Daoy (cell line): ENCODE measurements at places on chromosomes 7 and 10.

DNA sequence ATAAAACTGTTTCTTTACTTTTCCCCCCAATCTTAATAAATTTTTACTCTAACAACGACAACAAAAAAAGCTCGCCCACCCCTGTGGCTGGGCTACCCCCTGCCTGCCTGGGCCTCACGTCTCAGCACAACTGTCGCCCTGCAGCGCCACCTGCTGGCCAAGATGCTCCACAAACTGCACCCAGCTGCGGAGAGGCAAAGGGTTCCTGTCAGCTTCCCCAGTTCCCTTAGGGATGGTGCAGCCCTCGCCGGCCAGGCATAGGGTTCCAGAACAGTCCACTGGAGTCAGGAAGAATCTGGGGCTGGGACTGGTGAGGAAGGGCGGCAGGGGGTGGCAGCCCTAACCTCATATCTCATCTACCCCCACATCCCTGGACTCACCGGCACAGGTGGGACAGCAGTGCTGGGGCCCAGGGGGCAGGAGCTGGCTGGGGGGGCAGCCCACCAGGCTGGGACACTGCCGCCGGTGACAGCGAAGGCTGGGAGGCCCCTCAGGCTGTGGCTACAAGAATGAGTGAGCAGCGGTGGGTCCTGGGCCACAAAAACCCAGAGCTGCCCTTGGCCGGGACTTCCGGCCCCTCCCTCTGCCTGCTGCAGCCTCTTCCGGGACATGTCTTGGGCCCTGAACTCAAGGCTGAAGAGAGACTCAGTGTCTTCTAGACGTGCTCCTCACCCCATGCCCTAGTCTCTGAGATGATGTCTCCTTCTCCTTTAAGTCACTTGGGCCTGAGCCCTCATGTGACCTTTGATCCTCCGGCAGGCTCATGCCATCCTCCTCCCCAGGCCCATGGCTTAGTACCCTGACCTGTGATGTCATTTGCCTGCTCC, 21.2 kb downstream of the ATP6V1F start:
- peak; percentile 91 for DNase-seq

- peak; percentile 74 for DNase-seq
These were observed 74.6 kb upstream of the GRID1 start for GRCh38 chr10:86440874-86441843.

- no peak for DNase-seq
These were observed 20.7 kb downstream of the SLC16A9 start for GRCh38 chr10:59688921-59689351.

GRCh38 chr10:96369890-96370583, 11.2 kb upstream of the OPALIN start:
- peak; percentile 83 for DNase-seq

- DNase-seq, result no peak
These were observed 30.8 kb downstream of the SCD start for GRCh38 chr10:100377830-100378229.

- peak; percentile 26 for DNase-seq
These were observed 123.7 kb downstream of the AVL9 start for GRCh38 chr7:32618987-32619386.

- DNase-seq, result no peak
These were observed 35.7 kb downstream of the CCDC7 start for GRCh38 chr10:32481606-32482005.

DNA sequence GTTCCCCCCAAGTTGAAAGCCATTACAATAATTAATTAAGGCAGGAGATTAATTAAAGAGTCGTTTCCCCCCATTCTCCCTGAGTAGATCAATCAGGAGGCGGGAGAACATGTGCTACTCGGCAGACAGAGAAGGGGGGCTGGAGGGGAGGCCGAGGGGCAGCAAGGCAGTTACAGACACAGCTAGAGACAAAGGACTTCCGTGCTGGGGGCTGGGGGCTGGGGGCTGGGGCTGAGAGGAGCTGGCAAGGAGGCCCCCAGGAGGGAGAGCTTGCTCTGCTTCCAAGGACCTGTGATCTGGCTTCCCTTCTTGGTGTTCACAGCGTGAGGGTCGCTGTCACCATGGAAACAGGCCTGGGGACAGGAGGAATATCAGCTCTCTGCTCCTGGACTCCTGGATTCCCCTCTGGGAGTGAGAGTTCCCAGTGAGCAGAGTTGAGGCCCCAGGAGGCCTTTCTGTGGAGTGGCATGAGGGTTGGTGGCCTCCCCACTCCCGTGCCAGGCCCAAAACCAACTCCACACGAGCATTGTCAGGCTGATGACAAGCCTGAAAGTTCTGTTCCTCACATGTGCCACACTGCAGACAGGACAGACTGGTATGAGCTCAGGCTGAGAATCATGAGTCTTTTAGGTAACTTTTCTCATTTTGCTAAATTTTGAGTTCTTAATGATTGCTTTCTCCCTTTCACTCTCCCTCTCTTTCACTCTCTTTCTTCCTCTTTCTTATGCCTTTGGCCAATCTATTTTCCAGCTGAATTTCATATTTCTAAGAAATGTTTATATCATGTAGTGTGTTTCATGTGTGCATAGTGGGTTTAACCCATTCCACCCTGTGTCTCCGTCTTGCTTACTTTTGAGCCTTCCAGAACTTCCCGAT, 16.4 kb downstream of the FAM241B start:
- no peak for DNase-seq

DNA sequence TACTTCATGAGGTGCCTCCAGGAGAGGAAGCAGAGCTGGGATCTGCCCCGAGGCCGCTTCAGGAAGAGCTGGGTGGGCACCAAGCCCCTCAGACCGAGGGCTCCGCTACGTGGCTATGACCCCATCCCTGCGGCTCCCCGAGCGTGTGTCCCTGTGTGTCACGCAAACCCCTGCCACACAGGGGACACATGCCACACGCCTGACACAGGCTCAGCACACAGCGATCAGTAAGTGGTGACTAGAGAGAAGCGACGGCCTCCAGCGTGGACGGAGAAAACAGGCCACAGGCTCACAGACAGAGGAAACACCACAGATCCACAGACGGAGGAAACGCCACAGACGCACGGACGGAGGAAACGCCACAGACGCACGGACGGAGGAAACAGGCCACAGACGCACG, 18.5 kb downstream of the DIP2C start:
- no peak for DNase-seq

DNA sequence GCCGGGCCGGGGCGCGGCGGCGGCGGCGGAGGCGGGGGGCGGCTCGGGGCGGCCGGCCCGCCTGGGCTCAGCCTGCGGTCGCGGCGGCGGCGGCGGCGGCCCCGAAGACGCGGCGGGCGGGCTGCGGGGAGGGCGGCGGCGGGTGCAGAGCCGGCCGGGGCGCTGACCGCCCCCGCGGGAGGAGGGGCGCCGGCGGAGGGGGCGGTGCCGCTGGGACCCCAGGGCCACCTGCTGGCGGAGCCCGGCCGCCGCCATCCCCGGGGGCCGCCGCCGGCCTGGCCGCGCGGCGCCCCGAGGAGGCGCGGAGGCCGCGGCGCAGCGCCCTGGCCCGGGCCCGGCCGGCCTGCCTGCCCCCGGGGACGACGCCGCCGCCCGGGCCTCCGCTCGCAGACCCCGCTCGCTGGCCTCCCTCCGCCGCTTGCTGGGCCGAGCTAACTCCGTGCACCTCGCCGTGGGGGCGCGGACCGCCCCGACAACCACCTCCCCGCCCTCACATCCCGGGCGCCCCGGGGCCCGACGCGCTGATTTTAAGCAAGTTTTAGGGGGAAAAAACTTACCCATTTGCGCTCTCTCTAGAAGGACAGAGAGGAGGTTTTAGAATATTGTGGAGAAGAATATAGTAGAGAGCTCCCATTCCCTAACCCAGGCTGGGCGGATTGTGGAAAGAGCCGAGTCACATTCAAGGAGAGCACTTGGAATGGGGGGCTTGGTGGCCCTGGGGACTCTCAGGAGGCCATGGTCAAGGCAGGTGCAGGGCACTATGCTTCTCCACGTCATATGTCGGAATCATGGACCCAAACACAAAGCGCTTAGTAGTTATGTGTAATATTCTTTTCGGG, at the start of gene BEND7:
TSS of gene BEND7 (minus strand) at position 140 of the 839 bp plus-strand sequence. CDS start 481 bp downstream, outside the sequence.
- peak; percentile 52 for DNase-seq

DNA sequence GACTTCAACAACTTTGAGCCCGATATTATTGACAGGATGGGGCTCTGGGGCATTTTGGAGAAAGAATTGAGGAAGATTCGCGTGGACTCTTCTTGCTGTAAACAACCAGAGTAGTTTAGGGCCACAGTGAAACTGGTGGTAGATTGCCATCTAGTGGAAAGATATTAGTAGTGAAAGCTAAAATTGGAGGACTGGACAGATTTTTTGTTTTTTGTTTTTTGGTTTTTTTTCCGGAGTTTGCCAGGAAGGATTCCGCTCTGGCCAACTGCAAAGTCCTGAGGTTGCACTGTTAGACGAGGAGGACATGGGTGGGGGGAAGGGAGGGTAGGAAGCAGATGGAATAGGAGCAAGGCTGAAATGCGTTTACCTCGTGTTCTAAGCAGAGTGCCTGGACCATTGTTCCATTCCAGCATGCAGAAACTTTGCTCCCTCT, 11.7 kb downstream of the NOBOX start:
- peak; percentile 62 for DNase-seq

DNA sequence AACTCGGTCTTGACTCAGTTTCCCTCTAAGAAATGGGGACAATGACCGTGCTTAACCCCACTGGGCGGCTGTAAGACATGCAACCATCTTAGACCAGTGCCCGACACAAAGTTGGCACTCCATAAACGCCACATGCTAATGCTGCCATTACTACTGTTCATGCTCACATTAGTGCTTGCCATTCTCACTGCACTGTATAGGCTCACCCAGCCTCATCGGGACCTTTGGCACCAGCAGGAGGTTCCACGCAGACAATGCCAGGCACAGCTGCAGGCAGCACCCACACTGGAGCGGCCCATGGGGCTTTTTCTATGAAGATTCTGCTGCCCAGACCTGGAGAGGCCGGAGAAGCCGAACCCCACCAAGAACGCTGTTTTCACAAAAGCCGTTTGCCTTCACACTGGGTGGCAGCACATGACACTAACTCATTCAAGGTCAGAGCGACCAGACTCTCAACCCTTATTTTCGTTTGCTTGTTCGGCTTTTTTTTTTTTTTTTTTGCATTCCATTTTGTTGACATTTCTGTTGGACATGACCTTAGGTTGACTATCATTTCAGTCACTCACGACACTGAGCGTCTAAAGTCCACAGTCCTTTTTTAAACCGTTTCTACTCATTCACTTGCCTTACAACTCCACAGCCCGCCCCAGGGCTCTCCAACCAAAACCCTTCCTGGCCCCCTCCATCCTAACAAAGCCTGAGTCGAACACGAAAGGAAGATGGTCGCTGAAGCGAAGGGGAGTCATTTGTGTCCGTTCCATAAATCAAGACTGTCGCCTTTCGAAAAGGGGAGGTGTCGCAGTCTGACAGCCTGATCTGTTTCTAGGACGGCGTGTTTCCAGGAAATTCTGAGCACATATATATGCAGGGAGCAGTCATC, 124.4 kb upstream of the RNF32 start:
- no peak for DNase-seq

DNA sequence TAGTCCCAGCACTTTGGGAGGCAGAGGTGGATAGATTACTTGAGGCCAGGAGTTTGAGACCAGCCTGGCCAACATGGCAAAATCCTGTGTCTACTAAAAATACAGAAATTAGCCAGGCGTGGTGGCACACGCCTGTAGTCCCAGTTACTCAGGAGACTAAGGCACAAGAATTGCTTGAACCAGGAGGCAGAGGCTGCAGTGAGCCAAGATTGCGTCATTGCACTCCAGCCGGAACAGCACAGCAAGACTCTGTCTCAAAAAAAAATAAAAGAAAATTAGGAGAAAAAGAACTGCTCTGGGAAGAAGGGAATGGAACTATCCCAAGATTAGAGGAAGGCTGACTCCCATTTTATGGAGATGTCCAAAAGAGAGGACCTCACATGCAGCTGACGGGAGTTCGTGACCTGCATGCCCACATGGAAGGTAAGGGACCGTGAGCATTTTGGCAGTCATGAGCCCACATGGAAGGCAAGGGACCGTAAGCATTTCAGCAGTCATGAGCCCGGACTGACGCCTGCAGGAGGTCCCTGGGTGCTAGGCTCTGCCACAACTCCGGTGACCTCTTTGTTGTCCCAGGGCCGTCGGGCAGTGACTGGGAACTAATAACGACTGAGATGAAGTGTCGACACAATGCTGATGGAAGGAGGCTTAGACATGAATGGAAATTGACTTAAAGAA, 18.6 kb upstream of the GTPBP4 start:
- DNase-seq, result no peak

DNA sequence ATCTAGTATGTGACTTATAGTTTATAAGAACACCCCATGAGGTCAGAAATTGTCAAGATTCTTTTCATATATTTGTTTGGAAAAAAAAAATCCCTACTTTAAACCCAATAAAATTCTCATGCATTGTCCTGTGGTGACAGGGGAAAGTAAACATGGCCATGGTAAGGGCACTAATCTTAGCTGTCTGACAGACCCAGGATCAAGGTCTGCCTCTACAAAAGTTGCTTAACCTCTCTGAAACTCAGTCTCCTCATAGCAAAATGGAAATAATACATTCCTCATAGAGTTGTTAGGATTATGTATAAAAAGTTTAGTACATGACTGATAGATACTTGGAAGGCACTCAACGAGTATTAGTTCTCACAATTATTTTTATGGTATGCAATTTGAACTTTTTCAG, 22.3 kb upstream of the AKAP9 start:
- DNase-seq, result no peak
